ENCODE measurements at places on chromosomes 16 and 17.
A peak's percentile ranks its signal among the peaks of the same experiment; 100 is the strongest.

GRCh38 chr16:27754788-27755690 lies 205.1 kb downstream of the KATNIP start:
- no peaks in the 10 kb centered on the region for H3K36me3 ChIP-seq
- no peaks in the 10 kb centered on the region for H3K4me1 ChIP-seq
- no peak for DNase-seq
- peak overlapping the region; percentile 47 for H3K27ac ChIP-seq
- no peaks in the 10 kb centered on the region for H3K27me3 ChIP-seq

DNA sequence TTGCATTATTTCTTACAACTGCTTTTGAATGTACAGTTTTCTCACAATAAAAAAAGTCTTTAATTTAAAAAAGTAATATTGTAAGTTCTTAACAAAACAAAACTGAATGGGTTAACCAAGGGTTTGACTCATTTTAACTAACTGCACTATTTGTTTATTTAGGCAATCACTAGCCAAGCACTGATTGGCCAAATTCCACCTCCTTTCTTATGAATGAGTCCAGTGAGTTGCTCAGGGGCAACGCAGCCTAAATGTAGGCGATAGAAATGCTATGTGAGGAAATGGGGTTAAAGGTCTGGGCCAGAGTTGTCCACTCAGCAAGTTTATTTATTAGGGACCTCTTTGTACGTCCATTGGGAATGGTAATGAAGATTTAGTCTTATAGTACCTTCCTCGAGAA lies 89.6 kb upstream of the MAF start:
- no peak overlapping the region for H3K27ac ChIP-seq
- H3K4me3 ChIP-seq, result no peak overlapping the region
- peaks cover 5% of the 10 kb centered on the region for H3K27me3 ChIP-seq
- DNase-seq, result no peak
- no peaks in the 10 kb centered on the region for H3K36me3 ChIP-seq

- no peaks in the 10 kb centered on the region for H3K36me3 ChIP-seq
- no peaks in the 10 kb centered on the region for H3K27me3 ChIP-seq
- H3K4me1 ChIP-seq, result no peaks in the 10 kb centered on the region
- no peak overlapping the region for H3K4me3 ChIP-seq
- H3K27ac ChIP-seq, result no peak overlapping the region
Observed at GRCh38 chr17:10471858-10472257, 2.5 kb upstream of the MYH4 start.

GRCh38 chr16:13379266-13379665 lies 477.9 kb downstream of the SHISA9 start:
- H3K27me3 ChIP-seq, result no peaks in the 10 kb centered on the region
- DNase-seq, result no peak
- H3K4me1 ChIP-seq, result no peaks in the 10 kb centered on the region
- H3K36me3 ChIP-seq, result no peaks in the 10 kb centered on the region

- H3K27ac ChIP-seq, result no peak overlapping the region
- DNase-seq, result no peak
- peaks cover 7% of the 10 kb centered on the region for H3K36me3 ChIP-seq
- peaks cover 19% of the 10 kb centered on the region for H3K4me1 ChIP-seq
Observed at GRCh38 chr17:63631062-63631461, 8.8 kb downstream of the MAP3K3 start.

GRCh38 chr16:74770831-74771526 lies 3.6 kb downstream of the FA2H start:
- no peak for DNase-seq
- no peak overlapping the region for H3K4me3 ChIP-seq
- H3K4me1 ChIP-seq, result peaks cover 9% of the 10 kb centered on the region
- no peak overlapping the region for H3K27ac ChIP-seq
- H3K36me3 ChIP-seq, result no peaks in the 10 kb centered on the region
- H3K27me3 ChIP-seq, result peaks cover 40% of the 10 kb centered on the region

Measured in activated CD4-positive, alpha-beta T cell treated with anti-CD3 and anti-CD28 coated beads, Interleukin-2, amount 10 ng/mL, durations not matched to agents 24 days and 14 days (primary cell).